SK-N-DZ (cell line): ENCODE measurements at places on chromosomes 7 and 10.

DNA sequence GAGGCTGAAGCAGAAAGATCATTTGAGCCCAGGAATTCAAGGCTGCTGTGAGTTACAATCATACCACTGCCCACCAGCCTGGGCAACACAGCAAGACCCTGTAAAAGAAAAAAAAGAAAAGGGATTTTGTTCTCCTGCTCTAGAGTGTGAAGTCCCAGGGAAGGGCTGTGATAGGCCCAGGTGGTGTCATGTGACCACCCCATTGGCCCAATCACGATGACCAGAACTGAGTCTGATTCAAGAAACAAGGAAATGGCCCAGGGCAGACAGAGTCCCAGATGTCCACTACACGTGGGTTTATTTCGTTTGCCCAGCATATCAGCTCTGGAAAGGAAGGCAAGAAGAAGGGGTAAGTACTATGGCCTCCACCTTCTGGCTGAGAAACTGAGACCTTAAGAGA is 81.3 kb upstream of the CUX1 start:
- DNase-seq: no peak

GRCh38 chr7:463817-464453 is 55.7 kb downstream of the PDGFA start:
- DNase-seq: no peak

DNA sequence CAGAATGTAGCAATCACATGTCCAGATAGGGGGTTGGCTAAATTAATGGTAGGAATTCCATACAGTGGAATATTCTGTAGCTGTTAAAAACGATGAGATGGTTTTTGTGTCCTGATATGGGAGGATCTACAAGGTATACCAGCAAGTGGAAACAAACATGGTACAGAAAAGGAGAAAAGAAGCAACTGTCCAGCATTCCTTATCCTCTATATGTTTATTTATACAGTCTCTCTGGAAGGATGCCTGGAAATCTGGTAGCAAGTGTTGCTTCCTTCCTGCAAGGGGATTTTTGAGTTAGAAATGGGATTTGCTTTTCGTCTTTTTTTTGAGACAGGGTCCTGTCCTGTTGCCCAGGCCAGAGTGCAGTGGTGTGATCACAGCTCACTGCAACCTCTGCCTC is 19.3 kb downstream of the IL15RA start:
- no peak for DNase-seq

GRCh38 chr7:117444646-117445045 is 17.4 kb upstream of the ASZ1 start:
- no peak for DNase-seq
